ENCODE measurements at places on chromosomes 1 and 21. TPM values are rescaled to one million over a fixed set of nuclear protein-coding genes. Genes with fewer than 3 reads are reported as not detected.

Gene TCEA3
- 2.1 TPM for total RNA-seq

Gene SDHC
- 17.7 TPM for total RNA-seq

Gene BSDC1
- total RNA-seq: 47.7 TPM

Gene OR2T29
- total RNA-seq: not detected

Gene NDUFV3
- total RNA-seq: 50.6 TPM

Gene VHLL
- total RNA-seq: not detected

Gene ZNF496
- 15.2 TPM for total RNA-seq

Gene IGFN1
- 0.68 TPM for total RNA-seq

Gene IPO9
- total RNA-seq: 21.8 TPM

Gene TTC24
- total RNA-seq: not detected

Gene NFYC
- 38.5 TPM for total RNA-seq

Gene SUMO3
- total RNA-seq: 116 TPM

Gene DPYD
- 1.0 TPM for total RNA-seq

Gene OVAAL
- not detected for total RNA-seq

Gene TSPAN1
- 28.4 TPM for total RNA-seq

Gene ARTN
- 28.7 TPM for total RNA-seq

Gene TRAF3IP3
- not detected for total RNA-seq

Gene SH2D2A
- 2.1 TPM for total RNA-seq

Gene PAFAH2
- 29.3 TPM for total RNA-seq

Gene KCNN3
- total RNA-seq: not detected

Gene BCAR3
- total RNA-seq: 97.4 TPM

Gene HRNR
- under 0.01 TPM for total RNA-seq

Gene GPATCH4
- 31.4 TPM for total RNA-seq

Gene ANGPTL7
- not detected for total RNA-seq

Gene WNT9A
- total RNA-seq: 1.0 TPM

Gene SPATA6
- 3.3 TPM for total RNA-seq

Gene PRKAB2
- total RNA-seq: 34.2 TPM

Gene TRNP1
- total RNA-seq: 10.7 TPM

Gene LYPD8
- total RNA-seq: not detected

Gene PLPPR5
- total RNA-seq: not detected

Gene DNASE2B
- not detected for total RNA-seq

Gene TMEM54
- total RNA-seq: 106 TPM

Gene NOS1AP
- under 0.01 TPM for total RNA-seq

Gene CD1B
- total RNA-seq: not detected

Gene HES4
- 46.5 TPM for total RNA-seq

Gene PAPPA2
- total RNA-seq: 5.5 TPM

Gene CRYBG2
- 55.7 TPM for total RNA-seq

Gene MYOG
- total RNA-seq: not detected

Gene UBR4
- 129 TPM for total RNA-seq

Gene MRPS6
- 27.0 TPM for total RNA-seq

Data from nasal cavity respiratory epithelium epithelial cell of viscerocranial mucosa (primary cell).